ENCODE measurements at places on chromosomes 6 and 20.

- DNase-seq: no peak
Observed at GRCh38 chr20:48242623-48243022, 457.3 kb upstream of the SULF2 start.

GRCh38 chr6:13355999-13356785 is 27.9 kb upstream of the TBC1D7 start:
- DNase-seq: peak; percentile 21

- DNase-seq: no peak
Observed at GRCh38 chr6:170139531-170139930, 151.3 kb downstream of the DLL1 start.

- DNase-seq: peak; percentile 87
Observed at GRCh38 chr20:47336129-47336754, 20.3 kb downstream of the ZMYND8 start.

DNA sequence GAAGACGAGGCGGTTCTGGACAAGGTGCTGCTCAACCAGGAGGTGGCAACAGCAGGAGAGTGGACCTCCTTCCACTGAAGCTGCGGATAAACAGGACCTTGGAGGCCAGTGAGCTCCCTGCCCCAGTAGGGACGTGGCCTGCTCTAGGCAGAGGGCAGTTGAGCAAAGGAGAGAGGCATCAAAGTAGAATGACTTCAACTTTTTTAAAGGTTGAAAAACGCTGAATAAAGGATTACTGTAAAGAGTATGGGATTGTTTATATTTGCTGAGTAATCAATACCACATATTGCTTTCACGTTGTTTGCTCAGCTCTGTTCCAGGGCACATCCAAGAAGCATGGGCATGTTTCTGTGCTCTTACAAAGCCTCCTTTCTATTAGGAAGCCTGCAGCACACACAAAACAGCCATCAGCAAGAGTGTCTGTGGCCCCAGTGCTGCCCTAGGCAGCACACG is 48.1 kb downstream of the ERMARD start:
- no peak for DNase-seq

GRCh38 chr6:129252377-129253071 is 369.6 kb downstream of the LAMA2 start:
- DNase-seq: peak; percentile 55

DNA sequence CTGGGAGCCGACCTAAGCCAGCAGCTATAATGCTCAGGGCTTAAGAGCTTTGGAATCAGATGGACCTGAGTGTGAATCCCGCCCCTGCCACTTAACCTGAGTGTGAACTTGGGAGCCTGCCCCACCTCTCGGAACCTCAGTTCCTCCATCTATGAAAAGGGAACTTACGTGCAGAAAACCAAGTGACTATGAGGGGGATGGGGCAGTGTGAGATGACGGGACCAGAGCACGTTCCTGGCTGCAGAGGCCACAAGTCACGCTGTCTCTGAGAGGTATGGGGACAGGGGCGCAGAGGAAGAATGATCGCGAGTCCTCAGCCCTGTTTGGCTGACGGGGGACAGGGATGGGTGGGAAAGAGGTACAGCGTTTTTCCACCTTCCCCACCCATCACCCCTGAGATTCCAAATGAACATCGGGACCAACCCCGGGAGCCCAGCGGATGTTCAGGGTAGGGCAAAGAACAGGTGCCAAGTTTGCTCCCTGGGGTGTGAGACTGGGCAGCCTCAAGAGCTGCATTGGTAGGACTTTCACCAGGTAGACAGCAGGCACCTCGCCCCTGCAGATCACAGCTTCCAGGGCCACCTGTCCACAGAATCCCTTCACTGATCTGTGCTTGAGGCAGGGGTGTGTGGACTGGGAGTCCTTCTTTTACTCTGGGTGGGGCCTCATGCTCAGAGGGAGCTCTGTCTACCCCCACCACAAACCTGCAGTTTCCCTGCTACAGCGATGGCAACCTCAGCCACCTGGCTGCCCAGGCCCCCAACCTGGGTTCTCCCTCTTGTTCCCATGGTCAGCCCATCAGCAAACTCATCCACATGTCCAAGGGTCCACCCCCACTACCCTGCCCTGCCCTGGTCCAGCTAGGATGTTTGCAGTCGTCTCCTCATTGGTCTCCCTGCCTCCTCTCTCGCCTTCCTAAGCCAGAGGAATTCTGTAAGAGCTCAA is 85.8 kb downstream of the CEBPB start:
- DNase-seq: no peak

GRCh38 chr20:13913131-13913530 is 77.3 kb downstream of the SEL1L2 start:
- no peak for DNase-seq

- DNase-seq: no peak
Observed at GRCh38 chr6:151036869-151037680, 171.6 kb downstream of the MTHFD1L start.

- DNase-seq: no peak
Observed at GRCh38 chr6:167275001-167275400, 16.1 kb upstream of the UNC93A start.

DNA sequence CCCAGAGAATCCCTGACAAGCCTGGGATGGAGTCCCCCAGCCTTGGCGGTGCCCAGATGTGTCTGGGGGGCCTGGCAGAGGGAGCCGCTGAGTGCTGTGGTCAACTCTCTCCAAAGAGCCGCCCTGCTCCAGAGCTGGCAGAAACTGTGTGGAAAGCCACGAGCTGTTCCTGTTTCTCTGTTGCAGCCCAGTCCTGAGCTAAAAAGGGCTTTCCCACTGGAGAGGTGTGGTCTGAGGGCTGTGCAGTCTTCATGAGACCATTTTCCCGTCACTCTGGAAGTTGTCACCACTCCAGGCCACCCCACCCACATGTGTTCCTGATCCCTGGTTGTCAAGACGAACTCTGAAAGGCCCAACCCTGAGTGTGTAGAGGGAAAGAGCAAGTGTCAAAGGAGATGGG is 99.7 kb upstream of the KCNK16 start:
- DNase-seq: no peak

- DNase-seq: no peak
Observed at GRCh38 chr6:160265869-160266476, 7.4 kb upstream of the SLC22A2 start.

- DNase-seq: no peak
Observed at GRCh38 chr6:80154160-80154559, 47.7 kb downstream of the BCKDHB start.

DNA sequence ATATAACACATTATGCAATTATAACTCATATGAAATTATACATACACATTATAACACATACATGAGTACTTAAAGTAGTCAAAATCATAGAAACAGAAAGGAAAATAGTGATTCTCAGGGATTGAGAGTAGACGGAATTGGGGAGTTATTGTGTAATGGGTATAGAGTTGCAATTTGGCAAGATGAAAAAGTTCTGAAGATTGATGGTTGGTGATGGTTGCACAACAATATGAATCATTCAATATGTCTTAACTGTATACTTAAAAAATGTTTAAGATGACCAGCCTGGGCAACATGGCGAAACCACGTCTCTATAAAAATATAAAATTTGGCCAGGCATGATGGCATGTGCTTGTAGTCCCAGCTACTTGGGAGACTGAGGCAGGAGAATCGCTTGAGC is 372.7 kb downstream of the CDKAL1 start:
- DNase-seq: peak; percentile 90

- no peak for DNase-seq
Observed at GRCh38 chr6:161189891-161190290, 84.0 kb downstream of the AGPAT4 start.

- DNase-seq: no peak
Observed at GRCh38 chr6:36136034-36136433, 5.7 kb downstream of the MAPK13 start.

GRCh38 chr6:34272013-34272926 is 23.5 kb upstream of the SMIM29 start:
- no peak for DNase-seq

GRCh38 chr20:4962241-4962855 is 39.0 kb downstream of the SLC23A2 start:
- DNase-seq: no peak

DNA sequence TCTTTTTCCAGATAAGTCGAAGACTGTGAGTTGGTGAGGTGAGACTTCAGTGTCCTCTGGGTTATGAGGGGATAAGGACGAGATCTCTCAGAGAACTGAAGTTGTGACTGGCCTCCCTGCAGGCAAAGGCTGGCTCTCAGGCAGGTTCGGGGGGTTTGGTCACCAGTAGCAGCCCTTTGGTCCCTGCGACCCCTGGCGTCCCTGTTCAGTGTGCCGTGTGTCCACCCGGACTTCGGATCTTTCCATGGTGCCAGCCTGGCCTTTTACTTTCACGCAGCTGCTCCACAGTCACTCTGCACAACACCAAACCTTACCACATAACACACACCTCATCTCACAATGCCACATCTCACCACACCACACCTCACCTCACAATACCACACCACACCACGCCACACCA is 131.9 kb downstream of the ERMARD start:
- DNase-seq: no peak

- DNase-seq: peak; percentile 37
Observed at GRCh38 chr20:32470025-32470861, 112.1 kb downstream of the ASXL1 start.

- DNase-seq: no peak
Observed at GRCh38 chr6:25874822-25875562, 949 bp upstream of the SLC17A3 start.

Measured in HCEC 1CT (cell line).